Dorsolateral prefrontal cortex (tissue), 122 donors: ENCODE measurements at places on chromosomes 3 and 15. TPM values are rescaled to one million over a fixed set of nuclear protein-coding genes. Genes with fewer than 3 reads are reported as not detected.

The KCNAB1 gene
- 49.7 TPM for total RNA-seq

The DAZL gene
- not detected for total RNA-seq

The SKOR1 gene
- total RNA-seq, result 0.72 TPM

The GPR15 gene
- not detected for total RNA-seq

The PLSCR2 gene
- total RNA-seq, result not detected

The TGM4 gene
- total RNA-seq, result not detected
